Stimulated activated CD4-positive, alpha-beta T cell treated with anti-CD3 and anti-CD28 coated beads, Interleukin-1b, Interleukin-23, amount 100 ng/mL, for 24 hours (primary cell): ENCODE measurements at places on chromosomes 3 and 15.

GRCh38 chr3:119604878-119605277 is 7.2 kb downstream of the PLA1A start:
- DNase-seq = no peak

GRCh38 chr3:167728632-167729323 is 5.9 kb downstream of the PDCD10 start:
- no peak for DNase-seq

GRCh38 chr3:113151461-113152031 is 59.8 kb upstream of the BOC start:
- no peak for DNase-seq

DNA sequence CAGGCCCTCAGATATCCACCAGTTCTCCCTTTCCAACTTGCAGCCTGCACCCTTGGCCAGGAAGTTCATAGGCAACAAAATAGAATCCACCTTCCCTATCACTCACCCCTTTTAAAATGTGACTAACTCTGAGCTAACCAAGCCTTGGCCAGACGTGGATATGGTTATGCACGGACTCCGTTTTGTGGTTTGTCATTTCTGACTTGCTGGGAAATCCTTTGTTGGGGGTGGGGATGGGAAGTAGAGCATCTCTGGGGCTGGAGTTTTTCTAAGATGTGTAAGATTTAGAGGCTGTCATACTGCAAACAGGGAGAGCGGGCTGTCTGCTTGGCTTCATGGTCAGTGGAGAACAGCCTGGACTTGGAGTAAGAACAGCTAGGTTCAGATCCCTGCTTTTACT is 62.6 kb downstream of the SMAD3 start:
- DNase-seq = no peak

DNA sequence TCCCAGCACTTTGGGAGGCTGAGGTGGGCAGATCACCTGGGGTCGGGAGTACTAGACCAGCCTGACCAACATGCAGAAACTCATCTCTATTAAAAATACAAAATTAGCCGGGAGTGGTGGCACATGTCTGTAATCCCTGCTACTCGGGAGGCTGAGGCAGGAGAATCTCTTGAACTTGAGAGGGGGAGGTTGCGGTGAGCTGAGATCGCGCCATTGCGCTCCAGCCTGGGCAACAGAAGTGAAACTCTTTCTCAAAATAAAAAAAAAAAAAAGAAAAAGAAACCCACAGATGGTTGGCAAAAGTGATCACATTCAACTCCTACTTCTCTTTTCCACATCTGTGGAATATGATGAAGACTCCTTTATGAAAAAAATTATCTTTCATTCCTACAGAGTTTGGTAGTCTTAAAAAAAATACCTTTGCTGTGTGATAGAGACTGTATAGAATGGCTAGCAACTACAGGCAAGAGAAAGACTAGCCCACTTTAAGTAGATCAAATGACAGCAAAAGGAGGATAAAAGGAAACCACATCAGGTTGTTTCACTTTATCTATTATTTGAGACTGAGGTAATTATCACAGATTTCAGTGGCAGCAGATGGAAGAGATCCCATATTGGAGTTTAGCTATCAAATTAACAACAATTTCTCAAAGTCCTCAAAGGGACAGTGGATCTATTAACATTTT is 172.9 kb upstream of the TSPAN3 start:
- DNase-seq = no peak

GRCh38 chr15:29849716-29850115 is 27.4 kb upstream of the TJP1 start:
- DNase-seq = no peak

GRCh38 chr3:112101916-112102315 is 15.7 kb downstream of the C3orf52 start:
- DNase-seq = no peak

DNA sequence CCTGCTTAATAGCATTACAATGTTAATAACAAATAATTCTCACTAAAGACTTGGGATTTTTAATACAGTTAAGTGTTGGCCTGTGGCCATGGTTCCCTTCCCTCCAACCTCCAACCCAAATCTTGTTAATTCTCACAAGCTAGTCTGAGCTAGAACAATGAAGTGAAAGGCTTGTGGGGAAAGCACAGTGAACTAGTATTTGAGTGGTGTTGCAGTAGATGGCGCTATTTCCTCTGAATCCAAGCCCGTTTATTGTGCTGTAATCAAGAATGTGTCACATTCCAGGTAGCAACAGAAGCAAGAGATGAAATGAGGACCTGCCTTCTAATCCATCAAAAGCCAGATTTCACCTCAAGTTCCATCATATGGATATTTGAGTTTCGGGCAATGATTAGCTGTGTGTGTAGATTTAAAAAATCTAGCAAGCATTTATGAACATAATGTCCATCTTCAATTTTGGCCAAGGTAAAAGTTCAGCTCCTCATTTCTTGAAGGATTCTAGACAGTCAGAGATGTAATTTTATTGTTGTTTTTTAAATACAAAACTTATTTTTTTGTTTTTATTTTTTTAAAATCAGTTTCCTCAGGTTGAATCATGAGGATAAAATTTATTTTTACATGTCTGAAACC is 160.7 kb downstream of the SQOR start:
- DNase-seq = no peak

GRCh38 chr3:184795522-184796190 is 16.3 kb upstream of the VPS8 start:
- no peak for DNase-seq

DNA sequence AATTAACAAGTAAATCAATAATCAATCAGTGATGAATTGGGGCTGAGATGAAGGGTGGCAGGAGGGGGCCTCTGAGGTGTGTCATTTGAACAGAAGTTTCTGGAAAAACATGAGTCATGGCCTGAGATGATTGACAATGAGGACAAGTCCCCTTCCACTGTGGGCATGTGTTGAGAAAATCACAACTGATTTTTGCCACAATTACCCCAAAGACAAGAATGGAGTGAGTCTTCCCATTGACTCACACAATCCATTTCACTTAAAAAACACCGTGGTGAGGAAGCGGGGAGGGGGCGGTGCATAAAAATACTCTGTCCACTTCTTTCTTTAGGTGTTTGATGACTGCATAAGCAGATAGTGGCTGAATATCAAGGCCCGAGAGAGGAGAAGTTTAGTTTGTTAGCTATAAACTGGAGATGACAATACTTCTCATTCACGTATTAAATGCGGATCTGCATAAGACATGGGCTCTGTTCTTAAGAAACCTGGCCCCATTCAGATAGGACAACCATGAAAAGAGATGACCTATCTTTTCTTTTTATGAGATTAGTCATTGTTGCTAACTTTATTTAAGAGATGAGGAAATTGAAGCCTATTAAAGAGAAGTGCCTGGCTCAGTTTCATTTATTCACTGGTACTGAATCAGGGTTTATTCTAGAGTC is 34.7 kb downstream of the SHC4 start:
- DNase-seq = peak; percentile 27

- DNase-seq = no peak
Measured at GRCh38 chr3:128229106-128229857, 76.0 kb downstream of the EEFSEC start.

DNA sequence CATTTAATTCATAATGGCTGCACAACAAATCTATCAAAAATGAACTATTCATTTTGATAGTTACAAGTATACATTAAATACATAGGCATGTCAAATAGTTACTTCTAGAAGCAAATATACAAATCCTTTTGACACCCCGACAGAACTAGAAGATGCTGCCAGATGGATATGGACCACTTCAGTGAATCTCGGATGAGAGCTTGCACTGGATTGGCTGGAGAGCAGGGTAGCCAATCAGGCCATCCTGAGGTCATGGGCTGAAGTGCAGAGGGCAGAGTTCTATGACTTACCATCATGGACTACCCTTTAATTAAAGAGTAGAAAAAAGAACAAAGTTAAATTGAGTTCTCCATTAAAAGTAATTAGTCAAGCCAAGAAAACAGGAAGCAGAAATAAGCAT is 8.3 kb downstream of the CCNL1 start:
- no peak for DNase-seq

GRCh38 chr3:97388774-97389173 is 375.8 kb upstream of the ARL6 start:
- DNase-seq = no peak

DNA sequence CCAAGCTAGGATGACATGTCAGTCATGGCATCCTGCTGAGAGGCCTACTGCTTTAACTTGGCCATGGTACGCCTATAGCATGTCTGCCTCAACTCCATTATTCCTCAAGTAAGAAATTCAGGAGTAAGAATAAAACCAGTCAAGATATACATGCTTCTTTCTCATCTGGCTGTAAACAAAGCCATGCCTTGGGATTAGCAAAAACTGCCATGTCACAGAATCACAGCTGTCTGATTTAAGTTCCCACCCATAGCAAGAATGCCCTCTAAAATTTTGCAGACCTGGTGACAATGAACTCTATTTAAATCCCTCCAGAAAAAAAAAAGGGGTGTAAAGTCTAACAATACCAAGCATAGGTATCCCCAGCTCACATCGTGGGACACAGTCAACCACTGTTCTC is 55.6 kb upstream of the ACAN start:
- no peak for DNase-seq

DNA sequence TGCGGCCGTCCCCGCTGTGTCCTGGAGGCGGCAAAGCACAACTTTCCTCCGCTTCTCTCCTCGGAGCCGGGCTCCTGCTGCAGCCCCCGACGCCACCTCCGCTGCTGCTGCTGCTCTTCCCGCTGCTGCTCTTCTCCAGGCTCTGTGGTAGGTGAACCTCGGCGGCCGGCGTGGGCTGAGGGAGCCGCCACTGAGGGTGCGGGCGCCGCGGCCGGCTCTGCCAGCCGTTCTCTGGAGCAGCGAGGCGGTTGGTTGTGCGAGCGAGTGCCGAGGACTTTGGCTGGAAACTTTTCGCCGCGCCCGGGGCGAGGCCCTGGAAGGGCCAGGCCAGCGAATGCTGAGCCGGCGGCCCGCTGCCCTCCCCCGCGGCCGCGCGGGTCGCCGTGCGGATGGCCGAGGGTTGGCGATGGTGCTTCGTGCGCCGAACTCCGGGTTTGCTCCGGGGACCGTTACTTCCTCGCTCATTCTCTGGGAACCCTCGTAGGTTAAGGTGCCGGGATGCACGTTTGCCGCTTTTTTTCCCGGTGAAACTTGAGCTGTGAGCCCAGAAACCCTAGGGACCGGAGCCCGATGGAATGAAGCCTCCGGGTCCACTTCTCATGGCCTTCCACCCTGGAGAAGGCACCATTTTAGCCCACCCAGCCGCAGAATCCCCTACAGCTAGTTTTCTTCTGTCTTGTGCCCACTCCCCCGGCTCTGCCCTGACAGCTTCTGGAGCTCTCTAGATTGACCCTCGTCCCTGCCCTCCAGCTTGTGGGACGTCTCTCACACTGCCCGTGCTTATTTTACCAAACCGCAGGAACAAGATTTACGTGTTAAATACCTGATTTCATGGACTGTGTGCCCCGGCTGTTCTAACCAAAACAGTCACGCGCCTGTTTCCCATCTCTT is 660 bp downstream of the NECTIN3 start:
- no peak for DNase-seq

DNA sequence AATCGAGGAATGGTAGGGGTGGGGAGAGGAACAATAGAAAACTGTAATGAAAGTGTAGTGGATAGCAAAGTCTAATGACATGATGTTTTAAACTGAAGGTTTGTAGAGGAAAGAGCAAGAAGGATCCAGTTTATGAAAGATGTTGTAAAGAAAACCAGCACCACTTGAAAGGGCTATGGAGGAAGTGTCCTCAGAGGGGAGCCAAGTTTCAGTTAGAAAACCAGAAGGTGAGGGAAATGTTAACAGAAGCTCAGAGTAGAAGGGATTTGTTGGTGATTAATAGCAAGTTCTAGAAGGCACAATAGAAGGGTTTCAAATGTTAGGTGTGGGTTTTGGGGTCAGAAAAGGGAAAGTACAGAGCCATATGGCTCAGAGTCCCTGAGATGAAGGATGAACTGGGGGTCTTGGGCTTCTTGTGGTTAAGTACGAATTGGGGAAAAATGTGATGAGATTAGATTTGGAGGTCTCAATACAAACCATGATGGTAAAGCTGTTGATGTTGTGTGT is 33.8 kb upstream of the LRRC58 start:
- no peak for DNase-seq

DNA sequence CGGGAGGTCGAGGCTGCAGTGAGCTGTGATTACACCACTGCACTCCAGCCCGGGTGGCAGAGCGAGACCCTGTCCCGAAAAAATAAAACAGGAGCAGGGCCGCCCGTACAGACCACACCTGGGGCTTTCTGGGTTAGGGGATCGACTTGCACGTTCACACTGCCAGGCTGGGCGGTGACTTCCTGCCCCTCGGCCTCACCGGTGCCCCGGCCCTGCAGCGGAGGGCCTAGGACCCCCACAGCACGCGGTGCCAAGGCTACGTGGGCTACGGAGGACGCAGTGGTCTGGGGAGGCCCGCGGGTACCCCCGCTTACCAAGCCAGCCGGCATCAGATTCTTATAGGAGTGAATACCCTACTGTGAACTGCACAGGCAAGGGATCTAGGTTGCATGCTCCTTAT is 11.6 kb upstream of the TTC14 start:
- DNase-seq = no peak

DNA sequence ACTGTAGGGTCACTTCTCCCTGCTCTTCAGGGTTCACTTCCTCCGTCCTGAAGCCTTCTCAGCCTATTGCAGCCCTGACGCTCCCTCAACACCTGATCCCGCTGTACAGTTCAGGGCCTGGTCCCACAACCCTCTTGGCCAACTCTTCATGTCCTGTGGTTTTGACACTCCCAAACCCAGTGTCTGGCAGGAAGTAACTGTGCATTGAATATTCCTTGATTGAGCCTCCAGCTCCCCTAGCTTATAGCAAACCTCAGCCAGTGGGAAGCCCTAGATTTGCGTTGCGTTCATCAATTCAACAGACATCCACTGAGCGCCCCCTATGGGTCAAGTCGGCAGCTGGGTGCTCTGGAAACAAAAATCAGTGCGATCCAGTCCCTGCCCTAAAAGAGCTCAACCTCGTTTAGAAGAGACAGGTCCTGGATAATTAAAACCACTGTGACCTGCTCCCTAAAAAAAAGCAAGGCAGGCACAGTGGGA is 13.5 kb downstream of the UBAP1L start:
- peak; percentile 24 for DNase-seq

GRCh38 chr3:131849616-131850015 is 185.2 kb downstream of the CPNE4 start:
- DNase-seq = no peak

- no peak for DNase-seq
Measured at GRCh38 chr15:34327906-34328305, 9.7 kb downstream of the SLC12A6 start.

DNA sequence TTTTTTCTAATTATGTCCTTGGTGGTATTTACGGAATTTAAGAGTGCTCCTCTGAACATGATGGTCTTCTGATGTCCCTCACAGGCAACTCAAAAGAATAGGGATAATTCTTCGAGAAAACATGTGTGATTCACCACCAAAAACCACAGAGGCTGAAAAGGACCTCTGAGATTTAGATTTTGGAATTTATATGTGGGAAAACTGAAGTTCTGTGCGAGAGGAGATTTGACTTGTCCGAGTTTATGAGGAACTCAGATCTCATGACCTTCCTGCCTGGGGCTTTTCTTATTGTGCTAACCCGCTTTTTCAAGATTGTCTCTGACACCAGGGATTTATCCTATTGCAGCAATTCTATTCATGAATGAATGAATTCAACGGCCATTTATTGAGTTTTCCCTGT is 142.4 kb downstream of the FAM43A start:
- no peak for DNase-seq
